ENCODE measurements at places on chromosomes 3 and 15.

GRCh38 chr3:14791343-14791945 is 27.3 kb upstream of the FGD5 start:
- peak; percentile 64 for DNase-seq

GRCh38 chr15:51405693-51406523 is 64.5 kb downstream of the GLDN start:
- no peak for DNase-seq

GRCh38 chr3:69009559-69010410 is 3.7 kb downstream of the EOGT start:
- DNase-seq: peak; percentile 98

DNA sequence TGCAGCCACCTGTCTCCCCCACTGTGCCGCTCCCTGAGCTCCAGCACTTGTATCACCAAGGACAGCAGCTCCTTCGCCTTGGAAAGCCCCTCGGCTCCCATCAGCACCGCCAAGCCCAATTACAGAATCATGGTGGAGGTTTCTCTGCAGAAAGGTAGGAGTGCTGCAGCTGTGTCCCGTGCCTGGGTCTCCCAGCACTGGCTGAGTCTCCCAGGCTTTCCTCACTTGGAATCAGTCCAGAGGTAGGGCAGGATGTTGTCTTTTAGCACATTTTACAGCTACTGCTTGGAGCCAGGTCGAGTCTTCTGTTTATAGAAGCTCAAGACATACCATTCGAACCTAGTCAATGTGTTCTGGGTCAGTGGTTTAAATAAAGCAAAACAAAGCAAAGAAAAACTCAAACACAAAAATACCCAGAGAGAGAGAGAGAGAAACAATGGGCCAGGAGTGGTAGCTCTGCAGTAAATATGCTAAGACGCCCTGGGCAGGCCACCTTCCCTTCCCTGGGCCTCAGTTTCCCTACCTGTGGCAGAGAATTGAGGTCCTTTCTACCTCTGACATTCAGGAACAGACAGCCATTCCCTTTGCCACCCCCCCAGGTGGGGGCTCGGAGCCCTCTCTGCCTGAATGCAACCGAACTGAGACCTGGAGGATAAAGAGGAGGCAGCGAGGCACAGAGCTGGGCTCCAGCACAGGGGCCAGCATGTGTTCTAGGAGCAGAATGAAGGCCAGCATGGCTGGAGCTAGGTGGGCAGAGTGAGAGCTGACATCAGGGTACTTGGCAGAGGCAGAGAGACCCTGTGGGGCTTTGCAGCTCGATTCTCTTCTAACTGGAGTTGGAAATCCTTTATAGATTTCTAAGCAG is 44.1 kb downstream of the STARD5 start:
- no peak for DNase-seq

All from GM23248 (cell line).